ENCODE measurements at places on chromosomes 2 and 18.

- no peak for DNase-seq
Observed at GRCh38 chr18:45820106-45820745, 5.2 kb upstream of the SIGLEC15 start.

- DNase-seq, result no peak
Observed at GRCh38 chr2:70115646-70116442, 28.6 kb downstream of the PCBP1 start.

- DNase-seq, result no peak
Observed at GRCh38 chr2:220913384-220913783, 658.7 kb downstream of the EPHA4 start.

DNA sequence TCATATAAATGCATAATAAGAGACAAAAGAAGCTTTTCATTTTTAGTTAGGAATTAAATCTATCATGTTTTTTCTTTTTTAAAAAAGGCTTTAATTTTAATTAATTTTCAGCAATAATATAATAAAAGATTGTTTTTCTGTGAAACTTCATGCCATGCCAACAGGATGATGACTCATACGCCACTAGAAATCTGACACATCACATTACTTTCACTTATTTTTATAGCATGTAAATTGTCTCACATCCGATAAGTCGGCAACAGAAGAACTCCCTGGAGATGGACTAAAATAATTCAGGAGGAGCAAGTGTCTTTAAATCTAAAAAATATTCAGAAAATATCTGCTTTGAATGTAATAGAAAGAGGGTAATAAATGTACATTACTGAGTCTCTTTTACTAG, 1024.2 kb upstream of the ACVR2A start:
- DNase-seq, result no peak

DNA sequence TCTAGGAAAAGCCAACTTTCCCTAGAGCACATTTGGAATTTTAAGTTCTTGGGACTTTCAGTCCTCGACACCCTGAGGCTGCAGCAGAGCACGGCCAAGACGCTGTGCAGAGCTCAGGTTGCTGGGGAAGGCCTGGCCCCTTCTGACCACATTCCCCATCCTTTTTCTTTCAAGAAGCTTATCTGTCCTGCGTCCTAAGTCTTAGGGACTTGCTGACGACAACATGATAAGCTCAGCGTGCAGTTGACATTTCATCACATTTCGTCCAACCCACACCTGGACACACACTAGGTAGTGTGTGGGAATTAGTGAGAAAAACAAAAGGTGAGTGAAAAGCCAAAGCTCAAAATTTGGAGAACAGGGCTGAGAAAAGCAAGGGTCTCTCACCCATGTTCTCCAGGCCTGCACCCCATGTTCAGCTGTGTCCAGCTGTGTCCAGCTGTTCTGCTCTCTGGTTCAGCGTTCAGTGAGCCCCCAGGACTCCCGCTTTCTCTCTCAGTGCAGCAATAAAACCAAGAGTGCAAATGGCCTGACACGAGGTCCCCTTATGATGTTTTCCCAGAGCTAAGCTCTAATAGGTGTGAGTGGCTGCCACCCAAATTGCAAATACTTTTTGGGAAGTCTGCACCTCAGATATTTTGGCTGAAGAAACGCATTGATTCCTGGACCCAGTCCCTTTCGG, 101.9 kb downstream of the RGPD3 start:
- no peak for DNase-seq

GRCh38 chr2:172735582-172736423, at the start of gene RAPGEF4:
TSS of gene RAPGEF4 (plus strand) at chr2:172735845. CDS start at chr2:172735984, 139 bp downstream.
- DNase-seq, result no peak

- no peak for DNase-seq
Observed at GRCh38 chr2:170143045-170143717, 34.8 kb upstream of the MYO3B start.

DNA sequence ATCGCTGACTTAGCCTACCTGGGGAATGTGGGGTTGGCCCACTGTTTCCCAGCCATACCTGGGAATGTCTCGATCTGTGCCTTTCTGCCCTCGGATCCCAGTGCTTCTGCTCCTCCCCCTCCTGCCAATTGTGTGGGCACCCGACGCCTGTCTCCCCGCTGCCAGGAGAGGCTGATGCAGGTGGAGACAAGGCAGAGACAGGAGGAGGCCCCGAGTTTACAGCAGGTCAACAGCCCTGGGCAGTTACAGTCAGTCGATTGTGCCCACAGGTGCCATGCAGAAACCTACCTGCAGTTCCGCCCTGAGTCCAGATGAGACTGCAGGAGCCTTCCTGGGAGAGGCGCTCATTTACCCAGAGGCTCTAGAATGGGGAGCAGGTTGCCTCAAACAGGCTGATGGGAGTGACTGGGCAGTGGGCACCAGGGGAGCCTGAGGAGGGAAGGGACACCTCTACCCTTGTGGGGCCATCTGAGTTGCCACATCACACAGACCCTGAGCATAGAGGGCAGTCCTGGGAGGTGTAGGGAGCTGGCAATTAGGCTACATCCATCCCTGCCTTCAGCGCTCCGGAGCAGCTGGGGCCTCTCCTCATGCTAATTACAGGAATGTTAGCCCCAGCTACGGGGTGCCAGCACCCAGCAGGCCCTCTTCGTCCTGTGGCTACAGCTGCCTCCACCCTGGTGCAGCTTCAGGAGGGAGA, 300.1 kb downstream of the NDUFA10 start:
- no peak for DNase-seq

- DNase-seq, result no peak
Observed at GRCh38 chr2:238821391-238821790, 26.5 kb upstream of the TWIST2 start.

DNA sequence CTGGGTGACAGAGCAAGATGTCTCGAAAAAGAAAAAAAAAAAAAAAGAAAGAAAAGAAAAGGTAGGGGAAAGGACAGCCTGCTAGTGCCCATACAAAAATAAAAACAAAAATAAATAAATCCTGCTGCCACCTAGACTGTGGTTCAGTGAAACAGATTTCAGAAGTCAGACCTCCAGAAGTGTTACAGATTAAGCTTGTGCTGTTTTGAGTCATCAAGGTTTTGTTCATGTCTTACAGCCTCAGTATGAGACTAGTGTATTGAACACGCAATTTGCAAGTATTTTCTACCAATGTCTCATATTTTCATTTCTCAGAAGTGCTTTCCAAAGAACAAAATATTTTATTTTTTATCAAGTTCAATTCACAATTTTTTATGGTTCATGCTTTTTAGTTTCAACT, 720.4 kb upstream of the GYPC start:
- no peak for DNase-seq

DNA sequence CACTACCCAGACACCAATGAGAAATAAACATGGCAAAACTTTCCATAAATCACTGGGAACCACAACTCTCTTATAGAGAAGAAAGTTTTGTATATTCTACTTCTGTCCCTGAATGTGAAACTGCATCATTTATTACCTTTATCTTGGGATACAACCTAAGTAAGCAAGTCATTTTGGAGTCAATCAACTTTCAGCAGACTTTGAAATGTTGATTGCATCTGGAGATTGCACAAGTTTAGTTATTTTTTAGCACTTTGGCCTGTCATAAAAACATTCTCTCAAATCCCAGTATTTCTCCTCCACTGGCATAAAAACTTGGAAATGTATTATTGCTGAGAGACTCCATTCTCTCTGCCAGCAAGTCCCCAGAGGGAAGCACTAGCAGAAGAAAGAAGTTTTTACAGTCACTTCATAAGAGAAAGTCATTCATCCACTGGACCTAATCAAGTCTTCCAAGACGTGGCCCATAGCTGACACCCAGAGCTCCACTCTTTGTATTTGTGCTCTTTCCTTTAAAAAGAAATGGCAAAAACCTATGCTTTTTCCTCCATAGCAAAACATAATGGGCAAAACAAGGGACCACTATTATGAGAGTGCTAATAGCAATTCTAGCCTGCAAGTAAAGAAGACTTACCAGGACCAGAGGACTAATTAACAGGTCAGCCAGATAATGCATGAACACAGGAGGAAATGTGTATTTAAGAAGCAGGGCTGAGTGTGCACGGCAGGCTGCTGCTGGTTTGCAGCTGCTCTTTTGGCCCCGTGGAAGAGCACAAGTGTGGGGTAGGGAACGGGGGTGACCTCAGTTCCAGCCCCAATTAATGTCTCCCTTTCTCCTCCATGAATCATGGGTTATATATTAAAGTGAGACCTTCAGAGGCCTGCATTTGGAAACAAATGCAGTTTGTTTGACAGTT, 171.5 kb downstream of the INO80D start:
- no peak for DNase-seq

DNA sequence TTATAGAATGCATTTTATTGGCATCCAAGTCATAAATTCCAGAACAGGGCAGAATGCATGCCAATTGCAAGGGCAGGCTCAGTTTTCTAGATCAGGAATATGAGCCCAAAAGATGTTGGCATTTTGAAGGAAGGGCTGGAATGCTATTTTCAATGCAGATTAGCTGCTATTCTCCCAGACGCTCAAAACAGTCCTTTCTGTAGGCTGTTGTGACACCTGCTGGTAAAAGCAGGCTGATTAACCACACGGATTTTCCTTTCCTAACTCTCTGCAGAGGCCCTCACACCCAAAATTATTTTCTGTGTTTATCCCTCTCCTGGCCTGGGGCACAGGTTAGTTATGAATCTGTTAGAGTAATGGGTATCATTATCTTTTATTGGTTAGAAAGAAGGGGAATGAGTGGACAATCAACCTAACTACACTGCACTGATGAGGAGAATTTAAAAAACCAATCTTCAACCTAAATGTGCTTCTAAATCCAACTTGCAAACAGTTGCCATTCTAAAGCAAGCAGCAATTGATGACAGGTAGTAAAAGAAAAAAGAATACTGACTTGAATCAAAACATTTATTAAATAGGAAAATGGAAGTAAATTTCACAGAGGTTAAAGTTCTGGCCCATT, 94.0 kb downstream of the PLA2R1 start:
- no peak for DNase-seq

- no peak for DNase-seq
Observed at GRCh38 chr18:62732617-62733016, 17.3 kb downstream of the PHLPP1 start.

DNA sequence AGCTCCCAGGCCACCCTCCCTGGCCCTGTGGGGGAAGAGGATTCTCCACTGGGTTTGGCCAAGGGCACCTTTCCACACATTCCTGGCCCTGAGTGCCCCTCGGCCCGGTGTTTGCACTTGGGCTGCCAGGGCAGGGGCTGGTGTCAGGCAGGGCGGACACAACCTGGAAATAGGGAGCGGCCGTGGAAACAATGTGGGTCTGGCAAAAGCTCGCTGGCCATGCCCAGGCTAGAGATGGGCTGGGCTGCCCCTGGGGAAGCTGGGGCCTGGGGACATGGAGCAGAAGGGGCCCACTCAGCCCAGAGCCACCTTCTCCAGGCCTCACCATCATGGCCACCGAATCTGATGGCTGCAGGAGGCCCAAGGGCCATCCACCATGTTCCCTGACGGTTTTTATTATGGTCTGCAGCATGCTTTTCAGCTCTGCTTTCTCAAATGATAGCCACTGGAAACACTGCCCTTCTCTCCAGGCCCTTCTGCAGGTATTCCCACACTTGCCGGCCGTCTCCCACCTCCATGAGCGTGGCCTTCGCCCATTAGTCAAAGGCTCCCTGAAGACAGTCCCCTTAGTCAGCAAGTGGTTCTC, 275.1 kb downstream of the CYP26B1 start:
- DNase-seq, result no peak

GRCh38 chr2:12397854-12398253, 318.9 kb upstream of the TRIB2 start:
- DNase-seq, result no peak

- DNase-seq, result no peak
Observed at GRCh38 chr2:77161009-77161408, 361.2 kb downstream of the LRRTM4 start.

GRCh38 chr2:88307817-88308216, 137.7 kb downstream of the THNSL2 start:
- no peak for DNase-seq

GRCh38 chr2:219299372-219299760, 9.8 kb downstream of the PTPRN start:
- no peak for DNase-seq

GRCh38 chr2:129619471-129619870, 360.0 kb upstream of the RAB6C start:
- DNase-seq, result no peak

- no peak for DNase-seq
Observed at GRCh38 chr2:227643990-227644551, 22.5 kb upstream of the SCYGR5 start.

GRCh38 chr2:112195950-112196349, 57.8 kb downstream of the FBLN7 start:
- no peak for DNase-seq

- no peak for DNase-seq
Observed at GRCh38 chr2:230008708-230009066, 60.0 kb downstream of the SLC16A14 start.

DNA sequence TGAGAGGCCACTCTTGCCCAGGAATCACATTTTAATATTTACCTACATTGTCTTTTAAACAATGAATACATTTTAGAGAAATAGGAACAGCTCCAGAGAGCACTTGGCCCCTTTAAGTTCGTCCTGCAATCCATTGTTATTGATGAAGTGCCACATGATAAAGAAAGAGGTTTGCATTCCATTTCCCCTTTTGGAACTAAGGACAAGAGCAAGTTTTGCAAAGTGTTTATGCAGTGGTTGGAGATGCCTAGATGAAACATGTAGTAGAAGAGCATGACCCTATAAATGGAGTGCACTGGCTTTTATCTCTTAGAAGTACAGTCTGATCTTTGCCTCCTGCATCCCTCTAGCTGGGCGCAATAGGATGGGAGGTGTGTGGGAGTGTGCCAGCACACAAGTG, 118.7 kb upstream of the CNTNAP5 start:
- DNase-seq, result no peak

DNA sequence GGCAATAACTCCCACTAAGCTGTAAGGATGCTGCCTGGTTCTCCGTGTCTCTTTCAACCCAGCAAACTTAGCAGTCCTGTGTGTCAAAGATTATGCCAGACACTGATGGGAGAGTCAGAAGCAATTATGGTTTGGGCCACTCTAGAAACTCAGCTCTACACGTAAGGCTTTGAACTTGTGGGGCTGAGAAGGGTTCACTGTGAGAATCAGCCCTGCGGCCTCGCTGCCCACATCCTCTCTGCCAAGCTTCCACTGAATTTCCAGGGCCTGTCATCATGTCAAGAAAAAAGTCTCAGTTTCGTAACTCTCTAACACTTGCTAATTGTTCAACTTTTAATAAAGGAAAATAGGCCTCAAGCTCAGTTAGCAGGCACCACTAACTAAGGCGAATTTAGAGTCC, 308.8 kb upstream of the LYPD1 start:
- no peak for DNase-seq

DNA sequence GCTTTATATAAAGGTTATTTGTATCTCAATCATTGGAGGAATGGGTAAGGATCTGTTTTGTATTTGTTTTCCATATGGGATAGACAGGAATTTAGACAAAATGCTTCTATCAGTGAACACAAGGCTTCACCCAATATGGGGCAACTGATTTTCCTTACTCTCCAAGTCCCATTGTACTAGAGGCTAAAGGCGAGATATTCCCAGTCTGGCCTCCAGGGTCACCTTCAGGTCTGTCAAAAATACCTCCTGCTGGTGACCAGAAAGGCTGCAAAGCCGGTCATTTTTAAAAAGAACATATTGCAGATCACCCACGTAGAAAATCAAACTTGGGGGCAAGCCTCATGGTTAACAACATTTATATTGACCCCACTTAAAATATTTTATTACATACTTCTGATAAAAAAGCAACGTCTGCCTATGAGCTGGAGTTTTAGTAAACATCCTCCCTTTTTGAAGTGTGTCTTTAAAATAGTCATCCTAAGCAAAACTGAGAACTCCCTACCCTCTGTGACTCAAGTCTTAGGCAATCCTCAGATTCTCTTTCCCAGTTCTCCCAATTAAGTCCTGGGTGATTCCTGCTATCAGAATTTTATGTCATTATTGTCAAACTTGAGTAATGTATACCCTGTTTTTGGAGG, 276.6 kb downstream of the MREG start:
- DNase-seq, result no peak

All from SIG-M5 (cell line).